CD4-positive, CD25-positive, alpha-beta regulatory T cell (primary cell): ENCODE measurements at places on chromosomes 13 and 19.

DNA sequence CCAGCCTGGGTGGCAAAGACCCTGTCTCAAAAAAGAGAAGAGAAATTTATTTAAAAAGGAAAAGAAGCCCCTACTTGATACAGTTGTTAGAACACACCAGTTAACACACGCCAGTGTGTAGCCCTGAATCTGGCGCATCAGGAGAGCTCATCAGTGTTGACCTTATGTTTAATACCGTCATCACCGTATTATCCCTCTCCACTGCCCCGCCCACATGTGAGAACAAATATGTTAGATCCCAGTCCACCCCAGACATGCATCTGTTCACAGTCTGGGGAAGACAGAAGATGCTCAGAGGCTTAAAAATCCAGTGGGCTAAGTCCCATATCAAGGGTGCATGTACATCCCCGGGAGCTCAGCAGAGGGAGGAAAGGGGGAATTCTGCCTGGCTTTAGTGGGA, 155.2 kb downstream of the DPF1 start:
- DNase-seq = no peak

- no peak for DNase-seq
Measured at GRCh38 chr13:100689191-100689590, 14.6 kb upstream of the TMTC4 start.

DNA sequence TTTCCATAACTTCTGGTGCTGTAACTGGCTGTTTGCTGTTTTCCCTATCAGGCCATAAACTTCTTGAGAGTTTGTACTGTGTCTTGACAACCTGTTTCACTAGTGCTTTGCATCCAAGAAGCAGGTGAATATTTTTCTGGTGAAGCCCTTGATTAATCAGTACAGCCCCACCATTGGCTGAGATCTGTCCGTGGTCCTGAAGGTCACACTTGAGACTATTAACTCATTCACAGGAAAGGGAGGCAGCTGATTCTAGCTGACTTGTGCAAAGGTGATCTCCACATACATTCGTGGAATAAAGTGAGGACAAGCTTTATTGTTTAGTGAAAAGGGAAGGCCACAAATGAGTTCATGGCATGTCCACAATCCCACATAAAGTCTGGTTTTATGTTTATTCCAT, 61.4 kb upstream of the ZNF835 start:
- no peak for DNase-seq

DNA sequence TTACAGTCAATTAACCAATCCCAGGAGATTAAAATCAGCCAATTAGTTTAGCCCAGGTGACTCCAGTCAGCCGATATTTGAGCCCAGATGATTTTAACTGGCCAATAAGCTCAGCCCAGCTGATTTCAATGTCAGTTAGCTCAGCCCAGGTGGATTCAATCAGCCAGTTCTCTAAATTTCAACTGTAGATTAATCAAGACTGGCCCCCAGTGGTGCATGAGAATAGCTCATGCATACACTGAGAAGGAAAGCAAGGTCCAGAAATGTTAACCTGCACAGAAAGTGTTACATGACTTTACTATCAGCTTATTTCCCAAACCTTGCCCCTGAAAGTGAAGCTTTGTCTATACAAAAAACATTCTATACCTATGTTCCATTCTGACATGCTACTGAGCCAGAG, 55.4 kb upstream of the ZNF724 start:
- DNase-seq = no peak

GRCh38 chr13:97459215-97459777, 25.3 kb downstream of the RAP2A start:
- DNase-seq = no peak

- DNase-seq = no peak
Measured at GRCh38 chr19:13302526-13303270, 152.5 kb downstream of the IER2 start.

- DNase-seq = no peak
Measured at GRCh38 chr13:37539170-37539569, 59.4 kb downstream of the POSTN start.

DNA sequence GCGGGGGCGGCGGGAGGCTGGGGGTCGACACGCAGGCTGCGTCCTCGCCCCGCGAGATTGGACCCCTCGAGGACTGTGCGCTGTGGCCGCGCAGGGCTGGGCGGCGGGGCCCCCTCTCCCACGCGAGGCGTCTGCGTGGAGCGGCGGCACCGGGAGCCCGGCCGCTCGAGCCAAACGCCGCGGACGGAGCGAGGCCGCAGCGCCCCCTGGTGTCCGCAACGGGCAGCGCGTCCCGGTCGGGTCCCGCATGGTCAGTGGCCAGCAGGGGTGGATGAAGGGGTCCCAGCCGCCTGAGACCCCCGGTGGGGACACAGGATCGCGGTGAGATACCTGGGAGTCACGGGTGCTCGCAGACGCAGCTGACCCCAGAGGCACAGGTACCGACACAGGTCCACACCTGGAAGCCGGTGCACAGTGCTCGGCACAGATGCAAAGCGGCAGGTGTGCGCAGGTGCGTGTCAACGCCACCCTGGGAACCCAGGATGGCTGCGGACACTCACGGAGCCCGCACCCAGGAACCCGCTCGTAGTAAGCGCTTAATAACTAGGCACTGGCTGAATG, 2.1 kb upstream of the CIRBP start:
- DNase-seq = peak; percentile 62

DNA sequence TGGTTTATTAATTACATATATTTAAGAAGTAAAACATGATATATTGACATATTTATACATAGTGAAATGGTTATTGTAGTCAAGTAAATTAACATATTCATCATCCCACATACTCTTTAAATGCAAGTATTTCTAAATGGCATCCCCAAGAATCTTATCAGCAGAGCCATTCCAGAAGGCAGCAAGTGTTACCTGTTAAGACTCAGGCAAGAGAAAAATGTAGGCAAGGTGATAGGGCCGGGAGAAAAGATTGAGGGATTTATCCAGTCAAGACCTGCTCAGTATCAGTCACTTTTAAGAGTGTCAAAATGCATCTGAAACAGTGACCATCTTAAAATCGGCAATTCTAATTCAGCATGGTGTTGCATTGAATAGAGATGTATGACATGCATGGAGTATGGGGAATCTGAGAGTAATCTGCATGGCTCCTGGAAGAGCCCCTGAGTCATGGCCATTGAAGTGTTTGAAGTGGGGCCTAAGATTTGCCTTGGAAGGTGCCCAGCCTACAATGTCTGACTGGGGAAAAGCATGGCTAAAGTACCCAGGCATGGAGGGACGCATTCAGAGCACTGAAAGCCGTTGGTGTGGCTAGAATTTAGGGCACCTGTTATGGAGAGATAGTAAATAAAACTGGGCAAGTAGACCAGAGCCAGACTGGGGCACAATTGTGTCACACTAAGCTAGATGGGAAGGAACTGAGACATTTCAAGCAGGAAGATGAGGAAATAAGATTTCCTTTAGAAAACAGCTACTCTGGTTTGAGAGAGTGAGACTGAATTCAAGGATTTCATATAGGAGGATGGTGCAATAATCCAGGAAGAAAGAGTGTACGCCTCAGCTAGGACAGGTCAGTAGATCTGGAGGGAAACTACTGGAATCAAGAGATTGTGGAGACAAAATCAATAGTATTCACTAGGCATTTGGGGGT, 25.0 kb upstream of the C1QTNF9B start:
- DNase-seq = no peak

DNA sequence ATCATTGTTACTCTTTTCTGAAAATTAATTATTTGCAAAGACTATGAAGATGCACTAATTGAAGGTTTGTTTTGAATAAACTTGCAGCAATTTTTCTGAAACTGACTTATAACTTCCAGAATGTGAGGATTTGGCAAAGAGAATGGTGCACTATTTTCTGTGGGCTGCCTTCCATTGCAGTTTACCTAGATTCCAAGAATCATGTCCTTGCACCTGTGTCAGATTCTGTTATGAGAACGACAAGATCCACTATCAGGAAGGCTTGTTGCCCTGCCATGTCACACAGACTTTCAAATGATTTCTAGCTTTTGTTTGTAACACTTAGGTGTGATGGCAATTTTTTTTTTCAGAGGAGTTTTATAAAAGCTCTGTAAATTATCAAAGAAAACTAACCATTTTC, 5.6 kb upstream of the SLAIN1 start:
- DNase-seq = no peak

DNA sequence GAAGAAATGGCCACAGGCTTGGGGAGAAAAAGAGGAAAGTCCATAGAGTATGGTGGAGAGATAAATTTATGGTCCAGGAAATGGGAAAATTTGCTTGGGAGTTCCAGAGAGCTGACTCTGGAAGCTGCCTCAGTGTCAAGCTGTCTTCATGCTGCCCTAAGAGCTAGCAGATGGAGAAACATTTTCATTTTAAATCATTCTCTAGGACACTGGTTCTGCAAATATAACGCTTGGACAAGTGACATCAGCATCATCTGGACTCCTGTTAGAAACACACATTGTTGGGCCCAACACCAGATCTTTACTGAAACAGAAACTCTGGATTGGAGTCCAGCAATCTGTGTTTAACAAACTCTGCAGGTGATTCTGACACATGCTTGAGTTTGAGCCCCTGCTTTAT, 592.0 kb upstream of the KLF12 start:
- DNase-seq = no peak

DNA sequence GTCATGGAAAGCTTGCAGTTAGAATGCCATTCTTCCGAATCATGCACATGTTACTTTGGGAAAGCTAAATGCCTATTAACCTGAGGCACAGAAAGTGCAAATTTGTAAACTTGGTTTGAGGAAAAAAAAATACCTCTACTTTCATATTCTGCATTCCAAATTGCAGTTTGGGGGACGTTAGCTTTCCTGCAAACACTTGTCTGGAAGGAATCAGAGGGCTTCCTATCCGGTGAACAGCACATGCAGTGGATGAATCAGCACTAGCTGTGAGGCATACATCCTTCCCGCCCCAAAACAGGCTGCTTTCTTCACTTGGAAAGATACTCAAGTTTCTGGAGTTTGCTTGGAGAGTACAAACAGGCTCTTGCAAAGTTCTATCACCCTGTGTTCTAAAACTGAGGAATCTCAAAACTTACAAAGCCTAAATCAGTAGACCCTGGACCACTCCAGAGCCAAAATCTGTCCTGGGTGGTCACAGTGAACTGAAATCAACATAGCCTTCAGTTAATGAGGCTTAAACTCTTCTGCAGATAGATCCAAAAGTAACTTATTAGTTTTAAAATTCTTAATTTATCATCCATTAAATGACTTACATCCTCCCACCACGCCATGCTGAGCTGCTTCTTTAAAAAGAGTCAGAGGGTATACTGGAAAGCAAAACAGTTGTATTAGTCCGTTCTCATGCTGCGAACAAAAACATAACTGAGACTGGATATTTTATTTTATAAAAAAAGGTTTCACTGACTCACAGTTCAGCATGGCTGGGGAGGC, 802.3 kb upstream of the ARGLU1 start:
- no peak for DNase-seq

- DNase-seq = peak; percentile 44
Measured at GRCh38 chr19:15154002-15154612, 46.7 kb downstream of the NOTCH3 start.

- DNase-seq = no peak
Measured at GRCh38 chr13:51534041-51534817, 50.0 kb upstream of the WDFY2 start.

- DNase-seq = no peak
Measured at GRCh38 chr13:22915442-22916082, 265.2 kb upstream of the SGCG start.

- no peak for DNase-seq
Measured at GRCh38 chr19:33660410-33661124, 38.8 kb downstream of the CHST8 start.

GRCh38 chr13:95553581-95554385, 1.3 kb downstream of the CLDN10 start:
- DNase-seq = no peak

- peak; percentile 89 for DNase-seq
Measured at GRCh38 chr19:1076951-1077350, 10.0 kb downstream of the ARHGAP45 start.

- peak; percentile 68 for DNase-seq
Measured at GRCh38 chr19:47573071-47574026, at the start of gene ZNF541. Gene ZNF541, minus strand, starts transcription at chr19:47573148. Its CDS starts 17,292 bp downstream, at chr19:47555856.

- DNase-seq = no peak
Measured at GRCh38 chr13:28750187-28751045, 31.6 kb upstream of the SLC46A3 start.

DNA sequence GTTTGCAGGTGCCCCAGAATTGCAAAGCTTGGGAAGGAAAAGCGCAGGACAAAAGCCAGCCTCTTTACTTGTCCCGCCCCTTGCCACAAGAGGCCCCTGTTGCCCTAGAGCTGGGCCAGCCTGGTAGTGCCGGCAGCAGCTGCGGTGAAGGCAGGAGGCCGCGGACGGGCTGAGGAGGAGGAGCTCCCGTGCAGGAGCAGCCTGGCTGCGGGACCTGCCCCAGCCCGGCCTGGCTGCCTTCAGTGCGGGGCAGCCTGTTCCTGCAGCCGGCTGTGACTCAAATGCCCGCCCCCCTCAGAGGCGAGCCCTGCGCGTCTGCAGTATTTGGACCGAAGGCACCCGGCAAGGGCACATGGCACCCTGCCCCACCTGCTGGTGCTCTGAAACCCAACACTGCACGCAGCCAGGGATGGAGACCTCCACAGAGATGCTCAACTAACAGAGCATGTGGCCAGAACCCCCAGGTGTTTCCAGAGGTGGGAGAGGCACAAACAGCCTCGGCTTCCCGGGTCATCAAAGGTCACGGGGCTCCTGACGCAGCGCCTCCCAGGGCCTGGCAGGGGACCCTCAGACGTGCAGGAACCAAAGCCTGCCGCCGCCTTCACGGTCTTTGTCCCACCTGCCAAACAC, 29.7 kb downstream of the NAXD start:
- DNase-seq = peak; percentile 68

GRCh38 chr19:58364146-58364545, 1.6 kb upstream of the ZNF497 start:
- no peak for DNase-seq

GRCh38 chr13:97367016-97367822, 66.8 kb upstream of the RAP2A start:
- DNase-seq = no peak

GRCh38 chr19:46840498-46840942, 10.1 kb downstream of the AP2S1 start:
- peak; percentile 65 for DNase-seq

DNA sequence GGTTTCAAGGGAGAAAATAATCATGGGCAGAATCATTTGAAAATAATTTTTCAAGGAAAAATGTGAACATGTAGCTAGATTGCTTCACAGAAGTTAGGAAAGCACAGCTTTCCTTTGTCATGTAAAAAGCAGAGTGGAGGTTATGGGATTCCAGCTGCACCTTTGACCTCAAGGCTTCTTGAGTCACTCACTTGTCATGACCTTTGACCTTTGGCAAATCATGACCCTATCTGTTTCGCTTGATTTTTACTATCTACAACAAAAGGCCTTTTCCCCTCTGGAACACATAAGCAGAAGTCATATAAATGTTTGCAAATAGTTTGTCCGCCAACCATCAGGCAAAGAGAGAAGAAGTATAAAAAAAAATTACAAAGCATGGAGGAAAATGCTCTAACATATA, 210.7 kb upstream of the MIR17HG start:
- DNase-seq = no peak

GRCh38 chr19:33300894-33301143, 1.5 kb downstream of the CEBPA start:
- DNase-seq = no peak
